ENCODE measurements at places on chromosomes 2 and 18.

- no peak for DNase-seq
These were observed 104.5 kb downstream of the MEIS1 start for GRCh38 chr2:66539452-66539851.

DNA sequence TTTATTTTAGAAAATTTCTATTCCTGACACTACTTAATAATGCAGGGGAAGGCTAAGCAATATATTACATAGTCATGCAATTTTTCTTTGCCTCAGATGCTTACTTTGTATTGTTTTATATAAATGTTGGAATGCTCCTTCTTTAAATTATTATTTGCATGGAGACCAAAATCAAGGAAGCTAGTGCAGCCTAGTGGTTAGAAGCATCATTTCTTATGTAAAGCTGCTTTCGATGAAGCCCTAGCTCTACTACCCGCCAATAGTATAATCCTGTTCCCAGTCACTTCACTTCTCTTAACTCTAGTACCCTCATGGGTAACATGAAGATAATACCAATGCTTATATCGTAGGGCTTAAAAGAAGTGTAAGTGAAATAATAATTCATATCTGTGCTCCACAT is 198.9 kb downstream of the LRATD1 start:
- no peak for DNase-seq

- DNase-seq = no peak
These were observed 154.2 kb downstream of the RDH14 start for GRCh38 chr2:18406219-18406618.

DNA sequence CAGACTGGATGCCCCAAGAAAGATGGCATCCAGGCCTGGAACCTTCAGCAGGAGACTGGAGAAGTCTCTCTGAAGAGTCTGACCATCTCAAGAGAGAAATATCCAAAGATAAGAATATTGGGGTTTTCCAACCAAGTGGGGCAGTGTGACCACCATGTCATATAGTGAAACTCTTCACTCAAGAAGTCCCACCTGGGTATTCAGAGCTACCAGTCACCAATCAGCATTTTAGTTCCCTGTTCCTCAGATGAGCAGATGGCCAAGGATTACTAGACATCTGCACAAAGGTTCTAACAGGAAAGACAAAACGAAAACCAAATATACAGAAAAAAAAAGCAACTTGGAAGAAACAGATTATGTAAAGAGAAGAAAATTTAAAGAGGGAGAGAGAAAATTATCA is 38.5 kb upstream of the CXCR4 start:
- DNase-seq = no peak

DNA sequence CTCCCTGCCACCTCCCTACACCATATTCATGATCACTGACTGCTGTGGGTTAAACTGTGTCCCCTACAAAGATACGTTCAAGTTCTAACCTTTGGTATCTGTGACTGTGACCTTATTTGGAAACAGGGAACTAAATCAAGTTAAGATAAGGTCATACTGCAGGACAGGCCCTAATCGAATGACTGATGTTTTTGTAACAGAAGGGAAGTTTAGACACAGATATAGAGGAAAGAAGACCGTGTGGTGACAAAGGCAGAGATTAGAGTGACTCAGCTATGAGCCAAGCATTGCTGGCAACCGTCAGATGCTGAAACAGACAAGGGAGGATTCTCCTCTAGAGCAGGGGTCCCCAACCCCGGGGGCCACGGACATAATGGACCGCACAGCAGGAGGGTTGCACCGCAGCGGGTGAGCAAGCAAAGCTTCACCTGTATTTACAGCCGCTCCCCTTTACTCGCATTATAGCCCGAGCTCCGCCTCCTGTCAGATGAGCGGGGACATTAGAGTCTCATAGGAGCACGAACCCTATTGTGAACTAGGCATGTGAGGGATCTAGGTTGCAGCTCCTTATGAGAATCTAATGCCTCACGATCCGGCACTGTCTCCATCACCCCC is 28.9 kb upstream of the RNF152 start:
- DNase-seq = no peak

DNA sequence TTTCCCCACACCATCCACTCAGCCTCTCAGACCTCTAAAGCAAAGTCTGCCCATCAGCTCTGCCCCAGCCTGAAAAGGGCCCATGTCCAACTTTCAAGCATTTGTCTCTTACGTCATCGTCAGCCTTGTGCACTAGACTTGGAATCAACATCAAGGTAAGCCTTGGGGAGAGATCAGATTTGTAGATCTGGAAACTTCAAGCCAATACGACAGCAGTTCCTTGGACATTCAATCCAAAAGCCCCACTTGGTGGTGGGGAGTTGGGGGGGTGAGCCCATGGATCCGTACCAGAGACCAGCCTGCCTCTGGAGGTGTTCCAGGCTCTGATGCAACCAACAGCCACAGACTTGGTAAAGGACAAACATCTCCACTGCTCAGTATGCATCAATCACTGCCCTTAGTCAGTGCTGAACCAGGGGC is 206.8 kb upstream of the MEIS1 start:
- DNase-seq = no peak

Data from activated T-cell treated with anti-CD3 and anti-CD28 coated beads, Interleukin-2, amount 50 U/mL, for 72 hours (primary cell).